GM03348 (cell line): ENCODE measurements at places on chromosomes 7 and 10.

- peak; percentile 15 for DNase-seq
Observed at GRCh38 chr10:50216894-50217293, 34.4 kb downstream of the ASAH2 start.

DNA sequence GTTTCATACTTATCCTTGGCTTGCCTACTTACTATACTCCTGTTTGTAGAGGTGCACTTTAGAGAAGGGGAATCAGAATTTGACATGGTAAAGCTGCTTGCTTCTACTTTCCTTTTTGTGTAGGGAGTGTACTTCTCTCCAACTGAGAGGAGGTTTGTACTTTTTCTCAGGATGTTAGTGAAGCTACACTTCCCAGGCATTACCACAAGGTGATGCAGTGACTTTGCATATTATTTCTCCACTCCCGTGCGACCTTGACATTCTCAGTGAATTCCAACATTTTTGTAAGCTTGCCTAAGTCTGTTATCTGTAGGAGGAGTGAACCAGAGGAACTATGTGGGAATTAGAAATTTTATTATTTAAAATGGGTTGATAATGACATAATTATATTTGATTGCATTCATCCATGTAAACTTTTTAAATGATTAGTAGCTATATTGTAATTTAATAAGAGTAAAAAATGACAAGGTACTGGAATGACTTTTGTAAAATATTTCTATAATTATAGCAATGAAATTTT lies 5.2 kb downstream of the TAX1BP1 start:
- DNase-seq: peak; percentile 54

DNA sequence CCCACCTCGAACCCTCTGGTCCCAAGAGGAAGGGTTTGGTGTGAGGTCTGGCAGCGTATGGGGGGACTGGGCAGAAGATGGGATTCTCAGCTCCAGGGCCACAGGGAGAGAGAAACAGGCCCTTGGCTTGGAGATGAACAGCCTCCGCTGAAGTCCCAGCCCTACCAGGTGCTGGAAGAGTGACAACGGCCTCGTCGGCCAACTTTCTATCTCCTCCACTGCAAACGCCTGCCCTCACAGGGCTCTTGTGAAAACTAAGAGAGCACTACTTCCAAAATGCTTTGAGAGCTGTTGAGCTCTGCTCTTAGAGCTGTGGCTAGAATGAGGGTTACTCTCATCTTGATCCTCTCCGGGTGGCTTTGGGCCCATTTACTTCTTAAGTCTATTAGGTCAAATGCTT lies 63.5 kb downstream of the AFAP1L2 start:
- DNase-seq: no peak

GRCh38 chr7:23486002-23486773 lies 15.9 kb upstream of the IGF2BP3 start:
- DNase-seq: no peak

DNA sequence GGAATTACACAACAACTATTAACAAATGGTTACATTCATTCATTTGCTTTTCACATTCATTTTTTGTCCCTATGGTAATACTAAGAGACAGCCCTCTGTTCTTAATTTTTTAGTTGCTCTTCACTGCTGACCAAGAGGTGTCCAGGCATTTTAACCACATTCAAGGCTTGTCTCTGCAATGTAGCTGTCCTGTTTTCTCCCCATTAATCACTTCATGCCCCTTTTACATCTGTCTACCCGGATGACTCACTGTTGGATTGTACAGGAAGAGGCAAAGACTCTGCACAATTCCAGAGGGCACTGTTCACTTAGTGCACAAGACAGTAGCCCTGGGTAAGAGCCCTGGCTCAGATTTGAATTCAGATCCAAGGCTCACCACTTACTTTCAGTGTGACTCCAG lies 168.5 kb downstream of the NOC3L start:
- peak; percentile 43 for DNase-seq

GRCh38 chr7:107201795-107202450 lies 33.1 kb downstream of the HBP1 start:
- no peak for DNase-seq

- DNase-seq: no peak
Observed at GRCh38 chr10:32971536-32972091, 13.6 kb upstream of the ITGB1 start.

- no peak for DNase-seq
Observed at GRCh38 chr7:7920056-7920455, 48.5 kb upstream of the GLCCI1 start.

DNA sequence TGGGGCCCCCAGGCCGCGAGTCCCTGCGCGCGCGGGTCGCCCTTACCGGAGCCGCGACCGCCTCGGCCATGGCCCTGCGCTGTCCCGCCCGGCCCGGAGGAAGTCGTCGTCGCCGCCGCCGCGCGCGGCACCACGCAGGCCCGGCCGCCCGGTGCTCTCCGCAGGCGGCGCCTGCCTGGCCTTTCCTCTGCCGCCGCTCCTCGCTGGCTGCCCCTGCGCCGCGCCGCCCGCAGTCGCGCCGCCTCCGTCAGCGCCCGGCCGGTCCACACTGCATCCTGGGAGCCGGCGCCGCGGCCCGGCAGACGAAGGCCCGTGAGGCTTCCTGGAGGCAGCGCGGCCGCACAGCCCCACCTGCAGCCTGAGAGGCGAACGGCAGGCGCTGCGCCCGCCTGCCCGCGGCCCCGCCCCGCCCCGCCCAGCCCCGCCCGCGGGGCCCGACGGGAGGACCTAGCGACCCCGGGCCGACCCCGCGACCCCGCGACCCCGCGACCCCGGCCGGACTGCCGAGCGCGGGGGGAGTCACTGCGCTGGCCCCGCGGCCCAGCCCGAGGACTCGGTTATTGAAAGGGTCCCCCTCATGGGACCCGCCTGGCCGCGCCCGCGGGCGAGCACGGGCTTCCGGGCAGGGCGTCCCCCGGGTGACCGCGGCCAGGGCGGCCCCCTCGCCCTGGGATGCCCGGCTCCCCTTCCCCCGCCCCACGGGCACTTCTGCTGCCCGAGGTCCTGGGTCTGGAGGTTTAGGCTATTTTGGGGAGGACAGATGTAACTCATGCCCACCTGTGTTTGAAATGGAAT lies at the start of gene ZNF746:
TSS of gene ZNF746 (minus strand) at position 343 of the 795 bp plus-strand sequence. CDS start at position 70, 273 bp downstream.
- DNase-seq: peak; percentile 97

DNA sequence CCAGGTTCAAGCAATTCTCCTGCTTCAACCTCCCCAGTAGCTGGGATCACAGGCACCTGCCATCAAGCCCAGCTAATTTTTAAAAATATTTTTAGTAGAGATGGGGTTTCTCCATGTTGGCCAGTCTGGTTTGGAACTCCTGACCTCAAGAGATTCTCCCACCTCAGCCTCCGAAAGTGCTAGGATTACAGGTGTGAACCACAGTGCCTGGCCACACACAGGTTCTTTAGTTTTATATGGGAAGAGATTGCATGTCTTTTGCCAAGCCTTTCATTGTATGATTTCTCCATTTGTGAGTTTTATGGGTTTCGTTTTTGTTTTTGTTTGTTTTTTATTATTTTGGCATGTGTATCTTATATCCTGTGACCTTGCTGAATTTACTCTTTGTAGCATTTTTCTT lies 40.9 kb downstream of the C1GALT1 start:
- no peak for DNase-seq

- no peak for DNase-seq
Observed at GRCh38 chr7:106721816-106722785, 61.1 kb upstream of the CCDC71L start.

- DNase-seq: no peak
Observed at GRCh38 chr7:52831321-52831720, 204.1 kb upstream of the POM121L12 start.

DNA sequence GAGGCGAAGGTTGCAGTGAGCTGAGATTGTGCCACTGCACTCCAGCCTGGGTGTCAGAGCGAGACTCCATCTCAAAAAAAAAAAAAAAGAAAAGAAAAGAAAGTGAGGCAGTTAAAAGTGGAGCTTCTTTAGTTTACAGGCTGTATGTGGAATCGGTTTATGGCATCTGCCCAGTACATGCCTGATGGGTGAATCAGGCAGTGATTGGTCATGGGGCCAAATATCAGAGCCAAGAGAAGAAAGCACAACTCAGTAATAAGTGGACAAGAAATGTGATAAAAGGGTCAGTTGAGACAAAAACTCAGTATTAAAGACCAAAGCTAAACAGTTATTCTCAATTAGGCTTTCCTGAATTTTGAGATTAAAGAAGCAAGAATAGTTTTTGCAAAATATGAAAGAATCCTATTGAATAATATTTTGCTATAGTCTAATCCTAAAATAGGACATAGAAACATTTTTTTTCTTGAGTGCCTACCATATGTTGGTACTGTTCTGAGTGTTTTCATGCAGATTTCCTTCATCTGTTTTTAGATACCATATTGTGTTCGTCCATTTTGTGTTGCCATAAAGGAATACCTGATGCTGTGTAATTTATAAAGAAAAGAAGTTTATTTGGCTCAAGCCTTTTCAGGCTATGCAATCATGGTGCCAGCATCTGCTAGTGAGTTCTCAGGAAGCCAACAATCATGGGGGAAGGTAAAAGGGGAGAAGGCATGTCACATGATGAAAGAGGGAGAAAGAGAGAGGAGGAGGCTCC lies 14.4 kb downstream of the CDC14C start:
- DNase-seq: peak; percentile 76

DNA sequence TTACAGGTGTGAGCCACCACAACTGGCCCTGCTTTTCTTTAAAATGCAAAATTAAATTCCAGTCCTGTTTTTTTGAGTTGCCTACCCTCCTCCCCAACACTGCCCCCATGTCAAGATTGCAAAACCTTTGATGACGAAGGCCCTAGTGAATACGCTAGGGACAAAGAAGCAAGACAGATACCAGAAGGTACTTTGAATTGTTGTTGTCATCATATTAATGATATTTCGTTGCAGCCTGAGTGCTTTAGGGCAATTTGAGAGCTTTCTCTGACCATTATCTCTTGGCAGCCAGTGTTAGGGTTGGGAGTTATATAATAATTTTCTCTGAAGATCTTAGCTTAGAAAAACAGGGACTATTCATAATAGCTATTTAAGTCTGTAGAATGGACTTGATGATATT lies 7.1 kb downstream of the CCSER2 start:
- no peak for DNase-seq

GRCh38 chr7:89760690-89761089 lies 393.6 kb upstream of the STEAP1 start:
- no peak for DNase-seq

GRCh38 chr10:105328503-105329133 lies 687.5 kb downstream of the SORCS3 start:
- no peak for DNase-seq

DNA sequence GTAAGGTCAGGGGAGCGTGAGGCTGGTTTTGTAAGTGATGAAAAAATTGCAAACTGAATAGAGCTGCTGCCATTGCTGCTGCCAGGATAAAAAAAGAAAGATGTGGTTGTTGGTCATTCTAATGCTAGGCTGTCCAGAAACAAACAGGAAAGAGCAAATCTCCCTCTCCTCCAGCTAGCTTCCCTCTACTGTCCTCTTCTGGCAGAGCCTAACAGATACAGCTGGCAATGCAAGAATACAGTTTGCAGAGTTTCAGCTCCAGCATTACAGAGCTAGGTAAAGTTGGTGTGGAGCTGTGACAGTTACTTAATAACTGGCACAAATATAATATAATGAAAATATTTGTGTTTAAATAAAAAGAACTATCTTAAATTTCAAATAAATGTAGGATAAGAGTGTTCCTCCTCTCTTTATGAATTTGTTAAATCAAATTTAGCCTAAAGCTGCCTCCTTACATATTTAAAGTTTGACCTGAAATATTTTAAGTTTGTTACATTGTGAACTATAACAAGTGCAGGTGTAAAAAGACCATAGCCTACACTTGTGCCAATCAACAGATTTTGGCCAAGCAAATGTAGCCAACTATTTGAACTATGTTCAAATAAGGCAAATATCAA lies 407.7 kb downstream of the SH2D4B start:
- DNase-seq: no peak

GRCh38 chr7:95537468-95537867 lies 51.7 kb downstream of the ASB4 start:
- DNase-seq: no peak

- no peak for DNase-seq
Observed at GRCh38 chr10:95214369-95214768, 20.3 kb downstream of the ACSM6 start.

- no peak for DNase-seq
Observed at GRCh38 chr7:150307904-150308303, 15.3 kb upstream of the LRRC61 start.

- DNase-seq: no peak
Observed at GRCh38 chr10:130202984-130203621, 66.9 kb downstream of the GLRX3 start.

GRCh38 chr7:73345951-73346350 lies 18.0 kb downstream of the FKBP6 start:
- no peak for DNase-seq

DNA sequence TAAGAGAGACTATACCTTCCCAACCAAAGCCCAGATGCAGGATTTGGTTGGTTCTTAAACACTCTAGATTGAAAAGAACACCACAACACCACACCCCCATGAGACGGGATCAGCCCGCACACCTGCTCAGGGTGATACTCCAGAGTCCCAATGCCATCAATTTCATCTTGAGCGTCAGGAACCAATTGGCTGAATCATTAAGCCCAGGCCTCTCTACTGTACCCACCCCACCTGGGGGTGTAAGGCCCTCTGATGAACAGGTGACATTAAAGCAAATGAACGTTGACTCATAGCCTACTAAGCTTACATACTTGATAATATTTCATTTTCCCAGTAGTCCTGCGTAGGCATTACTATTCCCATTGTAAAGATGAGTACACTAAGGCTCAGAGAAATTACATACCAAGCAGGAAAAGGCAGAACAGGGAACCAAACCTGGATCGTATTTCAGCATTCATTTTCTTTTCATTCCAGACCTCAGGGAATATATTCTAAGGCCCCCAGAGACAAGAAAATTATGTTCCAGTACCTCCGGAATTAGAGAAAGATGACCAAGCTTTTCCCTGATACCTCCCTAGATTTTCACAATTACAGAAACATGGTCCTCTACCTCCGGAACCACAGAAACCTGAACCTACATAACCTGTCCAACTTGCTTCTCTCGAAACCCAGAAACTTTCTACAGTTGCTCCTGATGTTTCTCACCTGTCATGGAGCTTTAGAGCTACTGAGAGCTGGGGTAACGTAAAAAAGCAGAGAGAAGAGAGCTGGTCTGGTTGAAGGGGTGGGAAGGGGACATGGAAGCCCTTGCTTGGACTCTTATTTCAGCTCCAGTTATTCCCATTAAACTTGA lies 43.1 kb upstream of the KDM7A start:
- no peak for DNase-seq

- DNase-seq: no peak
Observed at GRCh38 chr7:90178166-90178565, 23.9 kb downstream of the STEAP1 start.

- DNase-seq: no peak
Observed at GRCh38 chr7:115827305-115828045, 203.1 kb downstream of the TFEC start.

- peak; percentile 31 for DNase-seq
Observed at GRCh38 chr10:29181936-29182335, 106.9 kb upstream of the LYZL1 start.

GRCh38 chr10:121675344-121675743 lies 77.1 kb upstream of the FGFR2 start:
- DNase-seq: no peak

- DNase-seq: no peak
Observed at GRCh38 chr10:30705101-30705624, 75.6 kb upstream of the LYZL2 start.

DNA sequence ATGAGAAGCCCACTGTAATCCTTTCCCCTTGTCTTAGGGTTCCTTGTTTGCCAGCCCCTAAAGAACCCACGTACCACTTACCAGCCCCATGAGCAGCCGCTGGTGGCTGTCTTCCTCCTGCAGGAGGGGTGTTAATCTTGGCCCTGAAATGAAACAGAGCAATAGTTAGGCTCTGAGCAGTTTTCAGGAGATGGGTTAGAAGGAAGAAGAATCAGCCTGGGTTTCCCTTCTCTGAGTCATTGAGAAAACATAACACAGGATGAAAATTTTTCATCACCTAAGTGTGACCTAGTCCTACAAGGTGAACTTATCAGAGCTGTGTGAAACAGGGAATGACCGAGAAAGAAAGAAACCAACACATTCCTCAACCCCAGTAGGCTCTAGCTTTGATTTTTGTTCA lies 90.0 kb downstream of the GSAP start:
- no peak for DNase-seq
